ENCODE measurements at places on chromosomes 3 and 15.

GRCh38 chr15:28911310-28911931 is 25.6 kb downstream of the APBA2 start:
- DNase-seq = no peak

GRCh38 chr3:15728766-15729165 is 69.0 kb downstream of the ANKRD28 start:
- DNase-seq = no peak

GRCh38 chr3:138912237-138912636 is 34.7 kb downstream of the FOXL2 start:
- DNase-seq = no peak

GRCh38 chr15:67833710-67834511 is 5.9 kb downstream of the RNU6-1 start:
- peak; percentile 35 for DNase-seq

DNA sequence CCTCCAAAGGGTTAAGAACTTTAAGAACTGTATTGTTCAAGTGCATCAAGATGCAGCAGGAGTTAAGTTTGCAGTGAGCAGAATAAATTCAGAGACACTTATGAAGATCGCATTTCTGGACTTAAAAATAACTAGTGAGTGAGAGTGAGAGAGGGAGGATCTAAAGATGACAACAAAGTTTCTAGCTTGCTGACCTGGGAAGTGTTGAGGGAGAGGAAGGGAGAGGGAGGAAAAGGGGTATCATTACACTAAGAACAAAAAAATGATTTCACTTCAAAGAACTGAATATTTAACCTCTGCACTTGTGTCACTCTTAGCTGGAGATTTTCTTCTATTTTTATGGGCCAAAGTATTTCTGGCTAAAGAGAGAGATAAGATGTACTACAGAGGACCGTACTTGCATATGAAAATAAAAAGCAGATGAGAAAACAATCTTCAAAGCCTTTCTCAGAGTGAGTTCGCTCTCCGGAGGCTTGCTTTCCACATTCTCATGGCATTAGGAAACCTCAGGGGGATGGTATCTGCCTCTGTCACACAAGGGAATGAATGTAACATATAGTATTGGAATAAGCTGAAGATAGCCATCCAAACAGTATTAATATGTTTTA is 91.4 kb upstream of the TJP1 start:
- DNase-seq = no peak

DNA sequence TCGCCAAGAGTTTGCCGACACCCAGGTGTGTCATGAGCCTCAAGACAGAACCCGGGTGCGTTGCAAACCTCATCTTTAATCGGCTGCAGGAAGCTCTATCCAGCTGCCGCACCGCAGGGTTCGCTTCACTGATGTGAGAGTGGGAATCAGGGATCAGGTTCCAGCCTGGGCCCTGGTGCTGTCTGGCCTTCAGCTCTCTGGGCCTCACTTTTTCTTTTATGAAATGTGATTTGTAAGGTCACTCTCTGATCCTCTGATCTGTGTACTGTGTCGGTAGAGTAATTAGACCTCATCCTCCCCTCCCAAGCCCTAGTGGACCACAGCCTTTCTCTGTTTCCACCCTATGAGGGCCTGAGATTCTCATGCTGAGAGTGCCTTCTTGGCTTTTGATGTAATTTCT is 202.8 kb upstream of the UBE2E1 start:
- no peak for DNase-seq

DNA sequence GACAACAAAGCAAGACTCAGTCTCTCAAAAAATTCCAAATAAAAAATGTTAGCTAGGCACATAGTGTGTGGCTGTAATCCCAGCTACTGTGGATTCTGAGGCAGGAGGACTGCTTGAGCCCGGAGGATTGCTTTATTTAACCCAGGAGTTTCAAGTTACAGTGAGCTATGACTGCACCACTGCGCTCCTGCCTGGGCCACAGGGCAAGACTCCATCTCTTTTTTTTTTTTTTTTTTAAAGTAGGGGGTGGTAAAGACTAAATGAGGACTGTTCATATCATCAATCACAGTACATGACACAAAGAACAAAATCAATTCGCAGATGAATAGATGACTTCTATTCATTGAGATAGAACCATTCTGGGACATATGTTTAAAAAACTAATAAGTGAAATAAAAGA is 48.1 kb downstream of the ACAP2 start:
- no peak for DNase-seq

- no peak for DNase-seq
These were observed 53.2 kb downstream of the PGPEP1L start for GRCh38 chr15:98954411-98954810.

DNA sequence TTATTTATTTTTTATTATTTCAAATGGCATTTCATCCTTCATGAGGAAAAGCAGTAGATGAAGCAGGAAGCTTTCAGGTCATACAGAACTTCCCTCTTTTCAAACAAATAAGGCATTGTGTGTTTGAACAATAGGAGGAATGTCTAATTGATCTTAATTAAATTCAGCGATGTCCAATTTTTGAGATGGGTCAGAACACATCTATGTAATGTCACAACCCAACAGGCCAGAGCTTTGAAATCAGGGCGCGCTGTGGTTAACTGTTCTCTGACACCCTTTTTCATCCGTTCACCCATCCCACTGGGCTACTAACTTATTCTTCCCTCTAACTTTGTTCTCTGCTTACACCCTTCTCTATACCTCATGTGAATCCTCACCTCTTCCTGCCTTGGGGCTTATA is 510.5 kb downstream of the FOXP1 start:
- DNase-seq = no peak

DNA sequence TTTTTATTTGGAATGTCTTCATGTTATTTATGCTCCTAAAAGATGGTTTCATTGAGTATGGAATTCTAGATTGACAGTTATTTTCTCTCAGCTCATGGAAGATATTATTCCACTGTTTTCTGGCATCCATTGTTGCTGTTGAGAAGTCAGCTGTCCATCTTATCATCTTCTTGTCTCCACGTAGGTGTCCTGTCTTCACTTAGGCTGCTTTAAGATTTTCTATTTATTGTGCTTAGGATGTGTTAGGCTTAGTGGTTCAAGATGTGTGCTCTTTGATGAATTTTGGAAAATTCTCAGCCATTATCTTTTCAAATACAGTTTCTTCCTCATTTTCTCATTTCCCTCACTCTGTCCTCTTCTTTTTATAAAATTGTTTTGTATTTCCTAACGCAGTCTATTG is 52.0 kb downstream of the SNRK start:
- no peak for DNase-seq

- DNase-seq = no peak
These were observed 76.8 kb downstream of the BDH1 start for GRCh38 chr3:197478746-197479668.

- no peak for DNase-seq
These were observed 1081.5 kb downstream of the PLOD2 start for GRCh38 chr3:145079436-145079835.

All from CD4-positive, alpha-beta T cell treated with Interleukin-21 for 1 hour (primary cell).